IMR-90 (cell line): ENCODE measurements at places on chromosomes 2 and 18. TPM values are rescaled to one million over a fixed set of nuclear protein-coding genes. Genes with fewer than 3 reads are reported as not detected.

- DNase-seq, result no peak
These were observed 94.5 kb upstream of the CHRNA1 start for GRCh38 chr2:174858745-174859144.

- DNase-seq, result peak; percentile 20
These were observed 145.8 kb downstream of the CAPN13 start for GRCh38 chr2:30661173-30662107.

DNA sequence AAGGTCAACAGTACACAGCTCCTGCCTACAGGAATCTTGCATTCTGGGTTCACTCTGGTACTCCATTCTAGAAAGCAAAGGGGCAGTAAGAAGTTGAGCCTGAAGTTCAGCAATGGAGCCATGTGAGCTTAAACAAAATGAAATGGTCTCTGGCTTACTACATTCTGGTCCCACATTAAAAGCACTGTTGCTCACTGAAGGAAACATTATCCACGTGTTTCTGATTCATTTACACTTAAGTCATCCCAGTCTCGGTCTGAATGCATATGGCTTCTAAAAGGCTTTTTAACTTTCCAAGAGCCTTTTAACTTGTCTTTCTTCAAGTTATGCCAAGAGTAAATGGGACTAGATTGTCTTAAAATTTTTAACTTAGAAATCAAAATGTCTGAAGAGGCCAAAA, 177.8 kb downstream of the LNPK start:
- no peak for DNase-seq

- no peak for DNase-seq
These were observed 127.8 kb upstream of the DDX18 start for GRCh38 chr2:117686699-117687098.

DNA sequence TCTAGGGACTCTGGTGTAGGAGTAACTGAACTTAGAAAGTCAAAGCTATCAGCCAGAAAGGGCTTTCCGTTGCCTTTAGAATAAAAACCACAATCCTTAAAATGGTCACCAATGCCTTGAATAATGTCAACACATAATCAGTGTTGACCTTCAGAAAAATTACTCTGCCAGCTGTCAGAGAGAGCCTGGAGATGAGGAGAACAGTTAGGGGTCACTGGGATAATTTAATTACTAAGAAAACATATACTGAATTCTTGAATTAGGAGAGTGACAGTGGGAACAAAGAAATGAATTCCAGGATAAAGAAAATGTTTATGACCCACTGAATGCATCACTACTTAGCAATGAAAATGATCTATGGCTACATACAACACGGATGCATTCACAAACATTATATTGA, 23.4 kb upstream of the UGP2 start:
- DNase-seq, result no peak

The MFSD6 gene
- total RNA-seq, result 7.7 and 8.1 TPM in 2 replicates
